ENCODE measurements at places on chromosomes 4 and X.

GRCh38 chrX:39063702-39064101, 262.4 kb downstream of the MID1IP1 start:
- no peak for DNase-seq

- DNase-seq = no peak
These were observed 377.0 kb downstream of the PDGFC start for GRCh38 chr4:156594624-156595023.

DNA sequence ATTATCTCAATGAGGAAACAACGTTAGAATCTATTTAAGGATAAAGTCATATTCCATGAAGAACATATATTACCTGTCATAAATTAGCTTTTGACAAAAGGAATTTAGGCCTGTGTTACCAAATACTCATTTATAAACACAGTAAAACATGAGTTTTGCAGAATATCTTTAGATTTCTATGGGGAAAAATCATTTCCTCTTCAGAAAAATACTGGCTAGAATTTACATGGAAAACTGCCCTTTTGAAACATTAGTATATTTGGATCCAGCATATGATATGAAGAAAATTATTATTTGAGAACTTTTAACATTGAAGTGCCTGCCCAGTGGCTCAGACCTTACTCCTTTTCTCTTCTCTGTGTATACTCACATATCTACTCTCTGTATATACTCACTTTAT, 131.4 kb upstream of the NEIL3 start:
- DNase-seq = no peak

- no peak for DNase-seq
These were observed 50.0 kb upstream of the SOD3 start for GRCh38 chr4:24745172-24745895.

DNA sequence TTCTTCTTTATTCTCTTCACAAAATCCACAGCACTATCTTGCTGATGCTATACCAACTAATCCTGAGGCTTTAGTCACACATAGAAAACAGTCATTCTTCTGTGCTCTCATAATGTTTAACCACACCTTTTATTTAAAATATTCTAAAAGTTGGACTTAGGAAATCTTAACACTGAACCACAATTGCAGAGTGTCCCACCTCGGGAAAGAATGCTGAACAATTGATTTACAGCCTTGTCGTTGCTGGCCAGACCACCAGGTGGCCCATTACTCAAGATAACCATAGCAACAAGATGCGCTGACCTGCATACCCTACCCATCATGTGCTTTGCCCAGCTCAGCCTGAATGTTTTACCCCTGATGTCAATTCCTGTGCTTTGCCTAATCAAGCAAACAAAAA, 100.8 kb downstream of the ARSJ start:
- DNase-seq = no peak

- DNase-seq = no peak
These were observed 70.4 kb upstream of the ANXA3 start for GRCh38 chr4:78481180-78481579.

DNA sequence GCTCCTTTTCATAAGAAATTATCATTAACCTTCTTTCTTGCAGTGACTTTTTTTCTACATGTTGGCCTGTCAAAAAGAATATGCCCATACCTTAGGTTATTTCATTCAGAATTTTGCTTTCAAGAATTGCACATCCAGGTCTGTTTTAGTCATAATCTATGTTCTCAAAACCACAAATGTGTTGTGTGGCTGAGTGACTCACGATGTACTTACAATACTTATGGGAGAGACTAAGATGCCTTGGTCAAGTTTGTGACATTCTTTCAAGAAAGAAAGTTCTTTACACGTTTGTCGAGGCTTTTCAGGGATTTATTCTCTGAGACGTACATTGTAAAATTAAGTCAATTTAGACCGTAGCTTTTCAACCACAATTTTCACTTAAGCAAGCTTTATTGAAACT, 396.7 kb downstream of the FSTL5 start:
- DNase-seq = no peak

GRCh38 chrX:119753001-119753400, 5.4 kb upstream of the SOWAHD start:
- no peak for DNase-seq

GRCh38 chr4:121738780-121739535, 26.0 kb downstream of the SMIM43 start:
- no peak for DNase-seq

GRCh38 chrX:150051096-150051495, 112.8 kb upstream of the EOLA2 start:
- DNase-seq = no peak

DNA sequence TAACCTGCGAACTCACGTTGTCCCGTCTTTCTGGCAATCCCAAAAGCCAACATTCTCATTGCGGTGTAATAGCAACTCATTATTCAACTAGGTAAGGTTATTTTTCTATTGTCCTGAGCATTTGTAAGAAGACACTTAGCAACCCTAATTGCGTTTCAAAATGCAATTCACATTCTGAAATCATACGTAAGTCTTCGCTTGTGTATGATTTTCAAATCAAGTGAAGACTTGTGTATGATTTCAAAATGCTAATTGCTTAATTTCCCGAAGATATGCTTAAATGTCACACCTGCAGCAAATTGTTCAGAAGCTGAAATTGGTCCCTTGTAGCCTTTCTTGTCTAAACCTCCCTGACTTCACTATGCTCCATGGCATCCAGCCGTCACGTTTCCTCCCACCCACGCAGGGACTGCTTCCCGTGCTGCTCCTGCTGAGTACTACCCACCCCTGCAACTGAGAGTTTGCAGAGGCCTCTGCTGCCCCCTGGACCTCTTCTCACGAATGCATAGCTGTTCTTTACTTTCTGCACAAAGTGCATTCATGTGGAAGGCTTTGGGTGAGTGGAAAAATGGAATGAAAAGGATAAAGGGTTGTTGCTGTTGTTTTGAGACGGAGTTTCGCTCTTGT, 40.8 kb upstream of the CLDN24 start:
- no peak for DNase-seq

DNA sequence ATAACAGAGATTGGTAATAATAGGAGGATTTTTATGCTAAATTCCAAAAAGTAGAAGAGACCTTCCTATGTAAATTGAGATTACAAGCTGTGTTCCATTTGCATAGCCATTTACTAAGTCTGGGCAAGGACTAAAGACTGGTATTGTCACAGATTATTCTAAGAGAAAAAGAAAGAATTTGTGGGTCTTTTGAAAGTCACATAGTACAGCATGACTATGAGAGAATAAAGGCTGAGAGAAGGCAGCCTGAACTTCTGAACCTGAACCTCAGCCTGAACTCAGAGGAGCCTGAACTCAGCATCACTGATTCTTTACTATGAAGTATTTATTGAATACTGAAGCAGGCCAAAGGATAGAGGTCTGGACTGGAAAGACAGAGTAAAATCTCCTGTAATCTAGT, 297.5 kb downstream of the STPG2 start:
- DNase-seq = no peak

DNA sequence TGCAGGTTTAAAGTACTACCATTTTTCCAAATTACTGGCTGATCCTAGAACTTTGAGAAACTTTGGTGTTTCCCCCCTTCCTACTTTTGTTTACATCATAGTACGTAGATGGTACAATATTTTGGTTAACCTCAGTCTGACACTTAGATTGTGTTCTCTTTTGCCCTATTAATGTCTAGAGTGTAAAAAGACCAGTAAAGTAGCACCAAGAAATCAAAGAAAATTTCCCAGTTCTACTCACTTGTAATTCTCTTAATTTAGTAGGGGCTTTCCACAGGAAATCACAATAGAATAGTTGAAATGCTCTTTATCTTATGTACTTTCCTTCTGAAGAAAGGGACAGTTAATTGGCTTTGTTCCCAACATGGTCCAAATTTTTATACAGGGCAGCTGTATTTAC, 51.6 kb downstream of the NFKB1 start:
- DNase-seq = peak; percentile 16

DNA sequence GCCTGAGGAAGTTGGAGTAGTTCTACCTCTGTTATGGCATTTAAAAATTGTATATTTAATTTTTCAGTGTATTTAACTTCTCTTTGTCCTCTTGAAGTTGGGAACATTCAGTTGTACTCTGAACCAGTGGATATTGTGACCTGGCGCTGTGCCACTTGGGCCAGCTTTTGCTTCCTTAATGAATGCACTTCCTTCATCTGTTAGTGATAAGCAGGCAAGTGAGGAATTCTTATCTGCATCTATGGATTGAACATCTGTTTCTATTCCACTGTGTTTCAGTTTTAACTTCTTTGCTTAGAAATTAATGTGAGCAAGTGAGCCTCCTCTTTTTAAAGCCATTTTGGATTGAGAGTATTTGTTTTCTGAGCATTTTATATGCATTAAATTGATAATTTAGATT, 128.3 kb downstream of the UCHL1 start:
- no peak for DNase-seq

DNA sequence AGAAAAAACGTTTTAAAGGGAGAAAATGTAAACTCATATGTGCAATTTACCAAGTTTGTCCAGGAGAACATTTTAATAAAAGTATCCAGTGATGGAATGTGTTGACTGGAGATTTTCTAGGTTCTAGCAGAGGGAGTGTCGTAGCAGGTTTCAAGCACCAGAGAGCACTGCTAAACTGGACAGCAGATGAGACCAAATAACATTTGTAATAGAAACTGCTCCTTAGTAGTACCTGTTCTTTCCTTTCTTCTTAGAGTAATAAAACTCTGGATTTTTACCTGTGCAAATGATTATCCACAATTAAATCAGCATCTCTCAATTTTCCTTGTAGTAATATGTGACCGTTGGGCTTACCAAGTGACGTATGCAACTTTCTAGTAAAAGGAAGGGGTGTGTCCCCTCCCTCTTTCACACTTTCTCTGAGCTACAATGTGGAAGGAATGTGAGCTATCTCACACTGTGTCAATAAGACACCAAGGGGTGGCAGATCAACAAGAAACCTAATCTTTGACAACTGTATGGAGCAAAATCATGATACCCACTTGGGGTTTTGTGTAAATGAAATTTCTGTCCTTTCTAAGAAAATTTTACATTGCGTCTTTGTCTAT, 9.5 kb downstream of the HPGDS start:
- no peak for DNase-seq

DNA sequence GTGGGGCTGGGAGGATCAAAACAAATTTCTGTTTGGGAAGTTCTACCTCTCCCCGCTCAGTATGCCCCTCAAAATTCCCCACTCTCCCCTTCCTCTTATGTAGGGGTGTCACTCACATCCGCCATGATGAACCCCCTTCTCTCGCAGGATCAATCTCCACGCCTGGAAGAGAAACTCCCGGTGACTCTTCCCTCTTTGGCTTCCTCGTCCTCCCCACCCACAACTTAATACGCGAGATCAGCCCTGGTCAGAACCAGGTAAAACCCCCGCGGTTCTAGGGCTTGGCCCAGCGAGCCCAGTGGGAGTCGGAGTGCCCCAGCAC, 427 bp downstream of the LAMTOR3 start:
- no peak for DNase-seq

DNA sequence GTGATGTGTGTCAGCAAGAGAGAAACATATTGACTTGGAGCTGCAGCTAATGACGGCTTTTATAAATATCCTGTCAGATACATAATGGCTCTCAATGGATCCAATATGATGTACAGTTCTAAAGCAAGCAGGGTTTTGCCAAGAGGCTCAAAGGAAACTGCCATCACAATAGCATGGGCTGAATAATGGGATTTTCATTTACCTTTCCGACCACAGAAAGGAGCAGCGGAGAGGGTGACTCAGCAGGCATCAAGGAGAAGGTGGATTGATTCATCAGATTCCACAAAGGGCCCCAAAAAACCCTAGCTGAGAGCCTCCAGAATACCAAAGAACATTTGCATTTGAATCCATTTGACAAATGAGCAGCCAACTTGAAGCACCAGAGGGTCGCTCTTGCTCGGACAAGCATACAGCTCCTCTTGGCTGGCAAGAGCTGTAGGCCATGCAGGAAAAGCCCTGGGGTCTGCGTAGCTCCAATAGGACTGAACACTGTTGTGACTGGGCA, 355.7 kb upstream of the NOCT start:
- DNase-seq = no peak

GRCh38 chr4:119046263-119046662, 89.4 kb upstream of the MYOZ2 start:
- DNase-seq = peak; percentile 83

DNA sequence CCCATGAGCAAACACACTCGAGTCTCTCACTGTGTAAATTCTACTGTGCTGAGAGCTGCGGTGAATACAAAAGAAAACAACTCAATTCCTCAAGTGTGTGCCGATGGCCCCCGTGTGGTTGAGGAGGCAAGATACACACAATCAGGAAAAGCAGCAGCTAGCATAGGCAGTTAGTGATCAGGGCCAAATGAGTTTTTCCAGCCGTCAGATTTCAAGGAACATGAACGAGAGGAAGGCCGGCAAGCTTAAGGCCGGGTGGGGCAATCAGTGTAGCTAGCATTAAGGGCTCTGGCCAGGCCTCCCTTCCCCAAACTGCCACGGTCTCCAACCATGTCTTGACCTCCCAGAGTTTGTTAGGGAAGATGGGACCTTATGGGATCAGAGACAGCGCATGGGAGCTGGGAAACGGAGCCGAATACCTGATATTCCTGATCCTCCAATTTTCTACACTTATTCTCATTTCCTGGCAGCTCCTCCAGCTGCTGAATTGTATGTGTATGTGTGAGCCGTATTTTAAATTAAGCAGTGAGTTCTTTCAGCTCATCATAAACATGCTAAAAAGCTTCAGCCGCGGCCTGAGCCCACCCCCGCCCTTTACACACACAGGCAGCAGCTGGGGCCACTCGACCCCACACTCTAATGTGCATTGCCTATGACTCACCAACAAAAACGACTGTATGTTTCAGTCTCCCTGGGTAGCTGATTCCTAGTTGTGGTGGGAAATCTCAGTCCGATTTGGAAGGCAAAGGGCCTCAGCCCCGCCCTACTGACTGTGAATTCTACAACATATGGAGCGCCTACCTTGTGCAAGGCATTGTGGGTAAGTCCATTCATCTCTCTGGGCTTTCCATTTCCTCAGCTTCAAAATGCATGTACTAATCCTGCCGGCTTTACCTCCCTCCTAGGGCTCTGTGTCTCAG, 59.9 kb downstream of the RTL9 start:
- DNase-seq = peak; percentile 19

DNA sequence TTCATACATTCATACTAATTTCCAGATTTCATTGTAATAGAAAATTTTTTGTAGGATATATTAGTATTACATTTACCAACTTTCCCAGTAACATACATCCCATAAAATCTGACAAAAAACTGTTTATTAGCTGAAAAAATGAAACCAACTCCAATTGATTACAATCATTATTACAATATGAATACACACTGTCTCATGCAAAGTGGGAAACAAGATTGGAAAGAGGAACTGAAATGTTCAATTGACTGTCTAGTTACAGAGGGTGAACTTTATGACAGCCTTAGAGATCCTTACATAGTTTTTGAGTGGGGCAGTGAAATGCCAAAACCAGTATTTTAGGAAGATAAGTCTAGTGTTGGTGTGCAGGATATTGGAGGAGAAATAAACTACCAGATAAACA, 2.3 kb upstream of the AMBN start:
- DNase-seq = no peak

Measured in MM.1S (cell line).